Psoas muscle (tissue), 8 donors: ENCODE measurements at places on chromosomes 11 and 22. TPM values are rescaled to one million over a fixed set of nuclear protein-coding genes. Genes with fewer than 3 reads are reported as not detected.
A peak's percentile ranks its signal among the peaks of the same experiment; 100 is the strongest.

ALDH3B2 gene
- not detected for polyA plus RNA-seq

NAALAD2 gene
- 0.45 TPM for polyA plus RNA-seq

ASRGL1 gene
- polyA plus RNA-seq: 5.5 TPM

IFITM1 gene
- polyA plus RNA-seq: 107 TPM

RASSF7 gene
- polyA plus RNA-seq: 1.4 TPM

GPR83 gene
- 0.25 TPM for polyA plus RNA-seq

P2RY6 gene
- polyA plus RNA-seq: 1.2 TPM

YPEL4 gene
- 0.08 TPM for polyA plus RNA-seq

- no peaks in the 10 kb centered on the region for H3K36me3 ChIP-seq
- no peaks in the 10 kb centered on the region for H3K4me1 ChIP-seq
- no peak overlapping the region for H3K27ac ChIP-seq
- no peak for DNase-seq
Measured at GRCh38 chr11:44327730-44328129, 17.8 kb upstream of the ALX4 start.

- H3K4me1 ChIP-seq: no peaks in the 10 kb centered on the region
- peaks cover 5% of the 10 kb centered on the region for H3K27me3 ChIP-seq
- no peaks in the 10 kb centered on the region for H3K36me3 ChIP-seq
- H3K4me3 ChIP-seq: no peak overlapping the region
Measured at GRCh38 chr11:1829039-1829820, 5.6 kb upstream of the SYT8 start.

DNA sequence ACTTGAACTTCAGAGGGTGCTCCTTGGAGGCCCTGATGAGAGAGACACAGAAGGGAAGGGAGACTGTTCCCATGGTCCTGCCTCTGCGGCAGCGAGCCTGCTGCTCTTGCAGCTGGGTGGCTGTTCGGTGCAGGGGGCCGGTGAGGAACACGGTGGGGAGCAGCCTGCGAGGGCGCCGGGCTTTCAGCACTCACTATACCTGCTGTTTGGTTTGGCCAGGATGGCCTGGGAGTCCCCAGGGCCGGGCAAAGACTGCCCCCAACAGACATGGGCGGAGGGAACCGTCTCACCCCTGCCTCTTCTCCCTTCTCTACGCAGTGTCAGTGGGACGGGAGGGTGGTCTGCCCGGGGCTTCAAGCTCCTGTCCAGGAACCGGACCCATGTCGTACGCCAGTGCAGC lies 58.0 kb upstream of the PRODH start:
- no peak for DNase-seq
- H3K27ac ChIP-seq: no peak overlapping the region
- H3K27me3 ChIP-seq: peaks cover 36% of the 10 kb centered on the region
- H3K36me3 ChIP-seq: no peaks in the 10 kb centered on the region
- no peak overlapping the region for H3K4me3 ChIP-seq

DNA sequence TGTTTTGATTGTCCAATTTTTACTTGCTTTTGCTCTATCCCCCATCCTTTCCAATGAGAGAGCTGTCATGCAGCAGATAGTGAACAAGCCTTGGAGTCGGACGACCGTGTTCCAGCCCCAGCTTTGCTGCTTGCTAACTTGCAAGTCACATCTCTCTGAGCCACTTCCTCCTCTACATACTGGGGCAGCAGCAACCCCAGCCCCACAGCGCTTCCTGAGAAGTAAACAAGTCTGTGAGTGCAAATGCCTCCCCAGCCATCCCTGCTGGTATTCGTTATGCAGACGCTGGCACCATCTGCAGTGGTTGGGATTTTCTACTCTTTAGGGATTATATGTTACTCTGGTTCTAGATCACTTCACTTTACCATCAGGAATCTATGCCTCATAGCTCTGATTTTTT lies 35.0 kb downstream of the TPBGL start:
- H3K4me3 ChIP-seq: no peak overlapping the region
- no peak overlapping the region for H3K27ac ChIP-seq
- DNase-seq: no peak
- no peaks in the 10 kb centered on the region for H3K27me3 ChIP-seq
- peaks cover 40% of the 10 kb centered on the region for H3K36me3 ChIP-seq
- no peaks in the 10 kb centered on the region for H3K4me1 ChIP-seq

- H3K36me3 ChIP-seq: peaks cover 21% of the 10 kb centered on the region
- no peak overlapping the region for H3K4me3 ChIP-seq
- H3K27me3 ChIP-seq: no peaks in the 10 kb centered on the region
- H3K27ac ChIP-seq: no peak overlapping the region
Measured at GRCh38 chr11:3823303-3823702, 14.9 kb downstream of the PGAP2 start.

DNA sequence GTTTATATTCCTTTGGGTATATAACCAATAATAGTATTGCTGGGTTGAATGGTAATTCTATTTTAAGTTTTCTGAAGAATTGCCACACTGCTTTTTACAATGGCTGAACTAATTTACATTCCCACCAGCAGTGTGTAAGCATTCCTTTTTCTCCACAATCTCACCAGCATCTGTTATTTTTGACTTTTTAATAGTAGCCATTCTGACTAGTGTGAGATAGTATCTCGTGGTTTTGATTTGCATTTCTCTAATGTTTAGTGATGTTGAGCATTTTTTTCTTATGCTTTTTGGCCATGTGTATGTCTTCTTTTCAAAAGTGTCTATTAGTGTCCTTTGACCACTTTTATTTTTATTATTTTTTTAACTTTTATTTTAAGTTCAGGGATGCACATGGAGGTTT lies 275.3 kb downstream of the METTL15 start:
- no peak for DNase-seq
- no peaks in the 10 kb centered on the region for H3K27me3 ChIP-seq
- H3K27ac ChIP-seq: no peak overlapping the region
- H3K36me3 ChIP-seq: no peaks in the 10 kb centered on the region
- no peaks in the 10 kb centered on the region for H3K4me1 ChIP-seq

- no peak overlapping the region for H3K27ac ChIP-seq
- H3K4me3 ChIP-seq: no peak overlapping the region
- H3K36me3 ChIP-seq: no peaks in the 10 kb centered on the region
- H3K27me3 ChIP-seq: no peaks in the 10 kb centered on the region
Measured at GRCh38 chr11:95684701-95685100, 104.9 kb downstream of the FAM76B start.

DNA sequence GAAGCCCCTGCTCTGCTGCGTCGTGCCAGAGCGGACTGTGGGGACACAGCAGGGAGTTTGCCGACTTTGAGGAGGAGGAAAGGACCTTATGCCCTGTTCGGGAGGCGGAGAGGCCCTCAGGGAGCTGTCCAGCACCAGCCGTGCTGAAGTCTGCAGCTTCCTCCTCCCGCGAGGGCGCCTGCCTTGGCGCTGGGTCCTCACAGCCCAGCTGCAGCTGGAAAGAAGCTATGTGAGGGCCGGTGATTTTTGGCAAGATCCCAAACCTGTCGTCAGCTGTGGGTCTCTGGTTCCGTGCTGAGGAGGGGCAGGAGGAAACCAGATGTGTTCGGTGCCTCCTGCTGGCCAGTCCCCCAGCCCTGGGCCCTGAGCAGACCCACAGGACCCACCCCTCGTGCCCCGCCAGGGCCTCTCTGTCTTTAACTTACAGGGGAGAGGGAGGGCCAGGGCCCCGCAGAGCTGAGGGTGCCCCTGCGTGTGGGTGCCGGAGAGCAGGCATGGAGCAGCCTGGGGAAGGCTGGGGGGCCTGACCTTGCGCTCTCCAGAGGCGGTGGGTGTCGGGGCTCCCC lies 12.0 kb downstream of the BRSK2 start:
- H3K4me3 ChIP-seq: no peak overlapping the region
- H3K36me3 ChIP-seq: no peaks in the 10 kb centered on the region
- peaks cover 15% of the 10 kb centered on the region for H3K27me3 ChIP-seq
- DNase-seq: peak; percentile 70
- no peak overlapping the region for H3K27ac ChIP-seq

DNA sequence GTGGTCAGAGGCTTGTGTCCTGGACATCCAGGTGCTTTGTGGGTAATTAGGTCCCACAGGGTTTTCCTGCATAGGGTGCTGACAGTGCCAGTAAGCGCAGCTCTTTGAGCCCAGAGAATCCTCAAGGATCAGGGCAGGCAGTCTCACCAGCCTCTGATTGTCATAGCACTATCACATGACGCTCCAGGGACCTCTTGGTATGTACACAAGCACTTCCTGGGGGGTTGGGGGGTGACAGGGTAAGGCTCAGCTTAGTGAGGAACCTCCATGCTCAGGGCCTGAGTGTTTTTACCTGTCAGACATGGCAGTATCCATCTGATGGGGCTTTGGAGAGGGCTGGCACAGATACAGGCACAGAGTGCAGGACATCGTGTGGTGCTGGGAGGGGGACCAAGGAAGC lies 27.9 kb upstream of the SUSD2 start:
- H3K4me3 ChIP-seq: no peak overlapping the region
- H3K27me3 ChIP-seq: no peaks in the 10 kb centered on the region
- no peak overlapping the region for H3K27ac ChIP-seq
- no peaks in the 10 kb centered on the region for H3K36me3 ChIP-seq
- H3K4me1 ChIP-seq: peaks cover 10% of the 10 kb centered on the region

GRCh38 chr11:77065878-77066228 lies 918 bp upstream of the CAPN5 start:
- H3K27me3 ChIP-seq: no peaks in the 10 kb centered on the region
- DNase-seq: peak; percentile 54
- H3K4me1 ChIP-seq: no peaks in the 10 kb centered on the region
- no peaks in the 10 kb centered on the region for H3K36me3 ChIP-seq
- H3K27ac ChIP-seq: peak overlapping the region; percentile 70
- H3K4me3 ChIP-seq: peak overlapping the region; percentile 74

DNA sequence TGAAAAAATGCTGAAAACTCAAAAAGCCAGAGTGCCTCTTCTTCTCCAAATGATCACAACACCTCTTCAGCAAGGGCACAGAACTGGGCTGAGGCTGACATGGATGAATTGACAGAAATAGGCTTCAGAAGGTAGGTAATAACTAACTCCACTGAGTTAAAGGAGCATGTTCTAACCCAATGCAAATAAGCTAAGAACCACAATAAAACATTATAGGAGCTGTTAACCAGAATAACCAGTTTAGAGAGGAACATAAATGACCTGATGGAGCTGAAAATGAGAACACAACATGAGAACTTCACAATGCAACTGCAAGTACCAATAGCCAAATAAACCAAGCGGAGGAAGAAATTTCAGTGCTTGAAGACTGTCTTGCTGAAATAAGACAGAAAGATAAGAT lies 9.2 kb downstream of the OR56B4 start:
- H3K27me3 ChIP-seq: no peaks in the 10 kb centered on the region
- H3K36me3 ChIP-seq: no peaks in the 10 kb centered on the region
- H3K4me1 ChIP-seq: no peaks in the 10 kb centered on the region
- no peak for DNase-seq
- no peak overlapping the region for H3K27ac ChIP-seq

DNA sequence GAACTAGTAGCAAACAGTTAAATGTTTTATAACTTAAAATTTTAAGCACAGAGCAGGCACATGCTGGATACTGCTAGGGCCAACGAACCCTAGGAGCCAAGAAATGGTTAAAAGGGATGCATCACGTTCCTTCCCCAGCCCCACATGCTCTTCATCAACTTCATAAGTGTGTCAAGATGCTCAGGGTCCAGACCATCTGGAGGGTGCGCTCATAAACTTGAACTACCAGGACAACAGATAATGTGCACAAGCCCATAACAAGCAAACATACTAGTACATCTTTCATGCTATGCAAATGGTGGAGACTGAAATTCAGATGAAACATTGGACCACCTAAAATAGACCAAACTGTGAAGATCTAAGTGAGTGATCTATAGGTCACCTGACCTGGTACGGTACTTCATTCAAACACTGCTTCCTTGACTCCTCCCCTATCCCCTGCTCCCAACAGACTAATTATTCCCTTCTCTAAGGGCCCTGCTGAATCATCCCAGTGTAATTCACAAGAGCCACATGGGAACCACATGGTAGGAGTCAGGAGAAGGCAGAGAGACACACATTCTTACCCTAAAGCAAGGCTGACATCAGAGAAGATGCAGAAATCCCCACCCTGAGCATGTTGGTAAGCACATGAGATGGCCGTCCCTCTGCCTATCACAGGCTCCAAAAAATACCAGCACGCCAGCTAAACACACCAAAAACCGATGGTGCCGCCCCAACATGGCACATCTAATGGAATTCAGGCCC lies 83.9 kb downstream of the ETS1 start:
- H3K27me3 ChIP-seq: no peaks in the 10 kb centered on the region
- DNase-seq: no peak
- H3K4me1 ChIP-seq: peaks cover 93% of the 10 kb centered on the region
- no peaks in the 10 kb centered on the region for H3K36me3 ChIP-seq
- no peak overlapping the region for H3K4me3 ChIP-seq
- H3K27ac ChIP-seq: peak overlapping the region; percentile 80
